Left lung (tissue), 14 donors: ENCODE measurements at places on chromosomes 2 and 18.

GRCh38 chr2:71853858-71854257 is 293.8 kb downstream of the CYP26B1 start:
- no peak for DNase-seq

DNA sequence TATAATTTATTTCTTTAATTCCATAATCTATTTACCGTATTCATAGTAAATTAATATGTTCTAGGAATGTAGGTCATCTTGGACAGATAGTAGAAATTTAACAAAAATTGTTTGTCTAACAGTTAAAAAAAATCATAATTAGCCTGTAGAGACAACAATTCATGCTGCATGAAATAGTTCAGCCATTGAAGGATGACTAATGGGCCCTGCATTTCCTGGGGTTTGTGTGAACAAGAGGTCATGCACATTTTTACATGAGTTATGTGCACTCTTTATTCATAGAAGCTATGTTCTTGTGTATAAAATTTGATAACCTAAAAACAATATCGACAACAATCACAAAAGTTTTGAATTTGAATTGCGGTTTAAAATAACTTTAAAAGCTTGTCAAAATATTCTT is 1663.6 kb downstream of the SUCLG1 start:
- DNase-seq = no peak

- no peak for DNase-seq
Observed at GRCh38 chr2:40093021-40093675, 314.1 kb upstream of the THUMPD2 start.

- DNase-seq = no peak
Observed at GRCh38 chr2:128662051-128662471, 343.4 kb upstream of the HS6ST1 start.

DNA sequence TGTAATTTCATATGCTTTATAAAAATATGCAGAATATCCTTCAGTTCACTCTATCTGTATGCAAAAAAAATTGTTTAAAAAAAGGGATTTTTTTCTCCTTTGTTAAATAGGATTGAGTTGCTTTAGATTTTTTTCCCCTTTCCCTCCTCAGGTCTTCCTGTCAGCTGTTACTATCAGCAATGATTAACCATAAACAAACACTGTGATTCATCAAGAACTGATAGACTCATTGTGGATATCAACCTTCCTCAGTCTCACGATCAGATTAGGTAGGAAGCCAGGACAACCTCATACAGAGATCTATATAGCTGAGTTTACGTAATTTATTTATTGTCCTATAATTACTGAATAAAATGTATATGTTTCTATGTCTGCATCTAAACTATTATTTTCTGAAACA is 2136.2 kb upstream of the CELF4 start:
- no peak for DNase-seq

- DNase-seq = no peak
Observed at GRCh38 chr2:130975729-130976128, 117.5 kb downstream of the FAM168B start.

- no peak for DNase-seq
Observed at GRCh38 chr18:55380589-55380988, 207.4 kb downstream of the TCF4 start.

DNA sequence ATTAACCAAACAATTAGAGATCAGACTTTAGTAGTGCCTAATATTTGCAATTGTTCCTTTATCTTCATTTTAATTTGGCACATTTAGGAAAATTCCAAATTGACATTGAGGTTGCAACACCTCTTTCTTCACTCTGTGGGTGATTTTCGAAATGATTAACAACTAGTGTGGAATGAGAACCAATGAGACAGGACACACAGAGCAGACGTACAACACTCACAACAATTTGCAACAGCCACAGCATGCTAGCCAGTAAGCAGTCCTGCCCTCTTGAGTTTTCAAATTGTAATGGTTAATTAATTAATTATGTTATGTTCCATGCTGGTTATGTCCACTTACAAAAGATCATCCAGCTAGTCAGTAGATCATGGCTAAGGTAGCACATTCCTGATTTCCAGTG is 339.3 kb downstream of the LRP1B start:
- DNase-seq = no peak
